ENCODE measurements at places on chromosomes 11 and 22.

DNA sequence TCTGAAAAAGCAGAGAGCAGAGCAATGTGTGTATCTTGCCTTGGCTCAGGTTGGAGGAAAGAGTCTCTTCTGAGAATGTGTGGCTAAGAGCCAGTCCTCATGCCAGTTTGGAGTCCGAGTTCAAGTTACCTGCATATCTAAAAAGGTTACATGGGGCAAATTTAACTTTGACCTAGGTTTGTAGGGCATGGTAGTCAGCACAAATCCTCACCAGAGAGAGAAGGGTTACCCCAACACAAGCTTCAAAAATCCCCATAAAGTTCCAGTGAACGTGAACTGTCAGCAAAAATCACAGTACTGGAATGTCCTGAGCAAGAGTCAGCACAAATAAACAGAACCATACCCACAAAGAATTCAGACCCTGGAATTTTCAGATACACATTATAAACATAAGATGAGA is 13.8 kb downstream of the SDHD start:
- no peak for DNase-seq

DNA sequence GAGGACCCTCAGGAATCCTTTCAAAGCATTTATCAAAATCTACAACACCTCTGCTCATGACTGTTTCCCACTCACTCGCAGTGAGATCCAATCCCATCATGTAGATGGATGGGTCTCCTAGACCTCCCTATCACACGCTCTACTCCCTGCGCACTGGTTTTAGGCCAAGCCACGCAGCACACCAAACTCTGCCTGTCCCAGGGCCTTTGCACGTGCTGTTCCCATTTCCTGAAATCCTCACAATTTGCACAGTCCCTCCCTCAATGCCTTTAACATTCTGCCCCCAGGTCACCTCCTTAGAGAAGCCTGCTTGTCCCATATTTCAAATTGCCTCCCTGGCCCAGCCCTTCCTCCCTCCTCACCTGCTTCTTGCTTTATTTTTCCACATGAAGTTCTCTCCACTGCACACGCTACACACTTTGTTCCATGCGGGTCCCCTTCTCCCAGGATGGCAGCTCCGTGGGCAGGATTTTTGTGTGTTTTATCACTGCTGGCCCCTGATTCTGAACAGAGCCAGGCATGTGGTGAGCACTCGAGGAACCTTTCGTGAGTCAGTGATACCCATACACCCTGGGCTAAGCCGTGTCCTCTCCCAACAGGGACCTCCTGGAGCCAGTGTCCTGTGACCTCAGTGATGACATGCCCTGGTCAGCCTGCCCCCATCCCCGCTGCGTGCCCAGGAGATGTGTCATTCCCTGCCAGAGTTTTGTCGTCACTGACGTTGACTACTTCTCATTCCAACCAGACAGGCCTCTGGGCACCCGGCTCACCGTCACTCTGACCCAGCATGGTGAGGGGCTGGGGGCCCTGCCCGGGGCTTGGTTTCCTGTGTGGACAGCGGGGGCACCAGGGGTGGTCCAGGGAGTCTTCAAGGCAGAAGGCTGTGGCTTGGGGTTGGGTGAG is 12.2 kb downstream of the CSF2RB start:
- no peak for DNase-seq

DNA sequence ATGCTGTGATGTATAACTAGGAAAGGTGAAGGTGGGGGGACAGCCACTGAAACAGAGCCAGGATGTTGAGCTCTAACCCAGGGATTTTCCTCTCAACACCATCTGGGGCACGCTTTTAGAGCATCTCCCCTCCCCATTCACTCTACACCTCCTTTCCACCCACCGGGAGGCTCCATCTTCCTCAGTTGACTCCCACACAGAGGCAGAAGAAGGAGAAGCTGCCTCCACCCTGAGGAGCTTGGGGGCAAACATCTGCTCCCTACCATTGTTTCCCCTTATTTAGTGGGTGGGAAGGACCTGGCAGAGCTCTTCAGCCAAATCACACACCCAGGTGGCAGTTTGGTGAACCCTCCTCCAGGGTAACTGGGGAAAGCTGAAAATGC is 50.0 kb upstream of the ADA2 start:
- no peak for DNase-seq

- DNase-seq = no peak
Observed at GRCh38 chr11:61173456-61173855, 12.2 kb upstream of the VPS37C start.

DNA sequence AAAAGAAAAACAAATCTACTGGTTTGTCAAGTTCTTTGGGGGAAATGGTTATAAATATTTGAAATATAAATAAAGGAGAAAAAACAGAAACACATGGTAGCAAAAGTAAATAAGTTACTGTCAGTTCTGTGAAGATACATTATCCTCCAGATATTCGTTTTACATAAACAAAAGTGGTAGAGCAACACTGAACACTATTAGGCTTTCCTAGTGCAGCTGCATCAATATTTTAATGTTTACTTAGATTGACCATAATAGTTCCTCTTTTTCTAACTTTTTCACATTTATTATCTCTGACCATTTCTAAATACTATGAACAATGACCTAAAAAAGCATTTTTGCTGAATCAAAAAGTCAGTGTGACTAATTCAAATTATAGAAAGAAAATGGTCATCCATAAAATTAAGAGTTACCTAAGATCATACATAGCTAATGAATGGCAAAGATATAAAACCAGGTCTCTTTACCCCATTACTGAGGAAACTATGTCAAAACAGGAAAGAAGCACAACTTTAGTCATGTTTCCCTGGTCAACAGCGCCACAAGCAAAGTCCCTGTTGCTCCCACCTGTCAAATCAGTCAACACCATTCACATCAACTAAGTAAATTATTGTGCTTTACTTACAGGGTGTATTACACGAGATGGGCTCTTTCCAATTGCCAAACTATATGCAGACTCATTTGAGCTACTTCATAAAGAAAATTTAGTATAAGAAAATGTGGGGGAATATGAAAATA is 38.5 kb downstream of the SBF2 start:
- peak; percentile 36 for DNase-seq

DNA sequence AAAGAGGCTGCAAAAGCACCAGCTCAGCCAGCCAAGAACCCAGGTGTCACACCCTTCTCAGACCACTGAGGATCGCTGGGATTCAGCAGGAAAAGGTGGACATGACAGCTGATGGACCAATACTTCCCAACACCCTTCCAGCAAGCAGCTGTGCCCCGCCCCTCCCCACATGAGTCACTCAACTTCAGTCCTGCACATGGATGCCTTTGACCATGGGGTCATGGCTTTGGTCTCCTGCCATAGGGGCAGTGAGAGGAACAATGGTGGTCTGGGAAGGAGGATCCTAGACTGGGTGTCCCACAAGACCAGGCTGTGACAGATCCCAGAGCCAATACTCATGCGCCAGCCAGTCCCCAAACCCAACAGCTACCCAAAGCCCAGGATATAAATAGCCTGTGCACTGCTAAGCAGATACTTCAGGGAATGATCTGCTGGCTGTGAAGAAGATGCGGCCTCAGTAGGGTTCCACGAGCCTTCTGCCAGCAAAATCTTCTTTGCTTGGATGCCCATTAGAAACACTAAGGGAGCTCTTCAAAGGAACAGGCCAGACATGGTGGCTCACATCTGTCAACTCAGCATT is 5.5 kb upstream of the RGL4 start:
- DNase-seq = no peak

DNA sequence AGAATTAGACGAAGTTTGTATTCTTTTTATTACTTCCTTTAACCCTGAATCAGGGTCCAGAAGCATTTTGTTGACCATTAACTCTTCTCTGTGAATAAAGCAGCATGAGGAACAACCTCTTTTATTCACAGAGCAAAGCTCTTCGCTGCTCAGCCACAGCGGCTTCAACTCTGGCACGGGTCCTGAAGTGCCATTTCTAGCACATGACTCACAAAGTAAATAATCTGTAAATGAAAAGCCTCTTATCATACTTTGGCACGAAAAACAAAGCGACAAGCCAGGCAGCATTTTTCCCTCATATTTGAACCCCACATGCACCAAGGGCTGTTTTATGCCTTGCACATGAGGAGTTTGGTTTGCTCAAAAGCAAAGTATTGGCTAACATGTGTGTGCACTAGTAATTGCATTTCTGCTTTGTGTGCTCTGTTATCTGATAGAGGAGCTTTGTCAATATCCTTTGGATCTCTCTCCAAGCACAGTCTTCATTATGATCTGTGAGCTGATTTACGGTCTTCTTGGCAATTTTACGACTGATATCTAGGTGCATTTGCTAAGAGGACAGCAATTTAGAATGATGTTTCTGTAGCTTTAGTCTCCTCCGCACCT is 33.0 kb upstream of the APOBEC3A start:
- no peak for DNase-seq

- DNase-seq = no peak
Observed at GRCh38 chr22:49689255-49689770, 138.4 kb downstream of the BRD1 start.

GRCh38 chr11:27328614-27329013 is 34.4 kb downstream of the CCDC34 start:
- no peak for DNase-seq

Measured in CD14-positive monocyte (primary cell).